Testis (tissue), 5 donors: ENCODE measurements at places on chromosomes 5 and 9. TPM values are rescaled to one million over a fixed set of nuclear protein-coding genes. Genes with fewer than 3 reads are reported as not detected.

IGIP gene
- 7.1 TPM for polyA plus RNA-seq

DNA sequence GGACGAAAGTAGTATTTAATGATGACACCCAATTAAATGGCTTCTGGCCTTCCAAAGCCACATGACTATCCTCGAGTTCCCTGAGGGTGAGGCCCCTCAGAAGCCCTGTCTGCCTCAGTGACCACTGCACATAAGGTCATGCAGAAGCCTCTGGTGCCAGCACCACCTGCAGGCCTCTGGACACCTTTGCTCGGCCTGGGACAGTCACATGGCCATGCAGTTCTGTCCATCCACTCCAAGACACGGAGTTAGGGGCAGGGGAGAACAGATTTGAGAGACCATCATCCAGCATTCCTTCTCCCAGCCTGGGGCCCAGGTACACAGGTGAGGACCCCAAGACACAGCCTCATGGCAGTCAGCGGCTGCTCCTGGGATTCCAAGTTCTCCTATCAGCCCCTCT is 145.0 kb downstream of the ROR2 start:
- DNase-seq, result no peak

- no peak for DNase-seq
Observed at GRCh38 chr9:27353166-27353473, 56.2 kb upstream of the EQTN start.

- DNase-seq, result no peak
Observed at GRCh38 chr5:14557791-14558415, 23.7 kb upstream of the OTULINL start.
